ENCODE measurements at places on chromosomes 3 and 15.

GRCh38 chr3:76824658-76825240 is 215.2 kb upstream of the ROBO2 start:
- no peak for DNase-seq

DNA sequence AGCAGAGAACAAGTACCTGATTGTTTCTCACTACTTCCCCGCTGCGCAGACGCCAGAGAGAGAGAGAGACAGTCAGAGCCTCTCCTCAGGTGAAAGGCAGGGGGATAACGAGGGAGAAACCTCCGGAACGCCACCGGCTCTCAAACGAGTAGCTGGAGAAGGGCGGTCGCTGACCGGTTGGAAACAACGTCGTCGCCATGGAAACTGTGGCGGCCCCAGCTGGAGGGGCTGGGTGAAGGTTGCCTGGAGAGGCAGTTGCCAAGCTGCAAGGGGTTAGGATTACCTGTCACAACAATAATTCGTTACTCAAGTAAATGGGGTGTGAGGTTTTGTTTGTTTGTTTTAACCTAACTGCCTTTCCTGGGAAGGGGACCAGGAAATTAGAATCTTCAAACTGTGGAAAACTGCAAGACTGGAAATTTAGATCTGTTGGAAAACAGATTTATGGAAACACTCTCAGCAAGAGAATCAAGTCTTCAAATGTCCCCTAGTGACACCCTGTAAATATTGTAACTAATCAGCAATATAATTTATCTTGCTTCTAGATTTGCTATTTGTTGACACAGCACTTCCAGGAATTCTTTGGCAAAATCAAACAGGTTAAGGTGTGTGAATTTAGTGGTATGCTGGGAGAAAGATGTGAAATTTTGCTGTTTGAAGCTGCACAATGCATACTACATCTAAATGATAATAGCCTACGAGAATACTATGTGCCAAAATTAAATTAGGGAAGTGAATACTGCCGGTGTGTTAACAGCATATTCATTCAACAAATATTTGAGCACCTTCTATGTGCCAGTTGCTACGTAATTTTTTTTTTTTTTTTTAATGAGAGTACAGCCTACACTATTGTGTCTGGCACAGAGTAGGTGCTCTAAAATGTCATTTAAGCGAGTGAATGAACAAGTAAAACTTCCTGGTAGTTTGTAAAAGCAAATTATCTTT is at the start of gene DNAH12:
TSS of gene DNAH12 (minus strand) at position 164 of the 945 bp plus-strand sequence. CDS start 1,474 bp downstream, outside the sequence.
- DNase-seq: no peak

- DNase-seq: no peak
Measured at GRCh38 chr3:172666181-172666872, 44.5 kb downstream of the NCEH1 start.

- no peak for DNase-seq
Measured at GRCh38 chr3:143973259-143974021, 1.8 kb downstream of the DIPK2A start.

- no peak for DNase-seq
Measured at GRCh38 chr3:156037356-156037755, 83.0 kb upstream of the KCNAB1 start.

- DNase-seq: no peak
Measured at GRCh38 chr3:50203113-50203808, 1.8 kb upstream of the SLC38A3 start.

- no peak for DNase-seq
Measured at GRCh38 chr3:111051354-111051753, 20.3 kb upstream of the NECTIN3 start.

DNA sequence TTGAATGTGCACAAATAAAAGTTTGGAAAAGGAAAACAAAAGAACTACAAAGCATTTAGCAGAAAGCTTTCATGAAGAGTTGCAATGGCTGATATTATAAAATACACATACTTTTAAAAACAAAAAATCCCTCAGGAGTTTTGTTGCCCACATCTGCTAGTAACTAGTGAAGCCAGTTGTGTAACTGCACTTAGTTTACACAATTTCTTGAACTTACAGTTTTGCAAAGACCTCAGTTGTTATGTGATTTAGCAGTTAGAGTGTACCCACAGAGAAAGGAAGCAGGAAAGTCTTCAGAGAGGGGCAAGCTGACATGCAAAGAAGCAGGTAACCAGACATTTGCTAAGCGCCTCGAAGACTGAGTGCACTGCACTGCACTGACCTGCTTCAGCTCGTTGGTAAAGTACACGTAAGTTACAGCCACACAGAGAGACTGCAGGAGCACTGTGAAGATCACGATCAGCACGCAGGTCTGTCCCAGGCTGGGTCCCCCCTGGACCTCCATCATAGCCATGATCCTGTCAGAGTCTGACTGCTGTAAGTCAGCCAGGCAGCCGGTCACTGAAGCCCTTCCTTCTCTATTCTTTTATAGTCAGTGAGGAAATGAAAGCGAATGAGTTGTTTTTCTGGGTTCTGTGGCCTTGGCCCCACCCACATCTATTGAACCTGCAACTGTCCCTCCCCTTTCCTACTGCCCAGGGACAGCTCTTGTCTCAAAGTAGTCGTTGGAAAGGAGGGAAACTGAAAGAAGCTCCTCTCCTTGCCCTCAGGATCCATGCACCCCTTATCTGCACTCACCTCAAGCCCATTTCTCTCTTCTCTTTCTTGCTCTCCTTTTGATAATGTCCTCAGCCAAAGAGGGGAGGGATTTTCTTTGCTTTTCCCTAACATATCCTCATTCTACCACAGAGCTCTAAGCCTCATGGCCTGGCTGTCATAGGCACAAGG is at the start of gene TNFSF10:
TSS of gene TNFSF10 (minus strand) at position 560 of the 948 bp plus-strand sequence. CDS start at position 514, 46 bp downstream.
- DNase-seq: peak; percentile 24

- peak; percentile 42 for DNase-seq
Measured at GRCh38 chr15:68559345-68560310, 19.2 kb upstream of the CORO2B start.

DNA sequence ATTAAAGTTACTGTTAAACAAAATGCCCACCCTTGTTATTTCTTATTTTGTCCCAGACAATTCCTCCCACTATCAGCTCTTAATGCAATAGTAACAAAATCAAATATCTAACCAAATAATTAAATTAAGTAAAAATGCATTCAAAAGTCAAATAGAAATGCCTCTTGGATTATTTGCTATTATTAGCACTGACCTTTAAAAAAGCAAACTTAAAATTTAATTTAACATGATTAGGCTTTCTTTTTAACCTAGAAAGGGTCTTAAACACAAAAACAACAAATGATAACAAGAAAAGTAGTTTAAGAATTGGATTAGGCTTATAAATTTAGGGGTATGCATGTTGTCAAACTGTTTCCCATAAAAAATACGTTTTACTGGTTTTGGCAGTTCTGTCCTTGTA is 159.8 kb downstream of the CBLB start:
- DNase-seq: no peak

GRCh38 chr15:33179874-33180273 is 14.6 kb downstream of the FMN1 start:
- DNase-seq: no peak

DNA sequence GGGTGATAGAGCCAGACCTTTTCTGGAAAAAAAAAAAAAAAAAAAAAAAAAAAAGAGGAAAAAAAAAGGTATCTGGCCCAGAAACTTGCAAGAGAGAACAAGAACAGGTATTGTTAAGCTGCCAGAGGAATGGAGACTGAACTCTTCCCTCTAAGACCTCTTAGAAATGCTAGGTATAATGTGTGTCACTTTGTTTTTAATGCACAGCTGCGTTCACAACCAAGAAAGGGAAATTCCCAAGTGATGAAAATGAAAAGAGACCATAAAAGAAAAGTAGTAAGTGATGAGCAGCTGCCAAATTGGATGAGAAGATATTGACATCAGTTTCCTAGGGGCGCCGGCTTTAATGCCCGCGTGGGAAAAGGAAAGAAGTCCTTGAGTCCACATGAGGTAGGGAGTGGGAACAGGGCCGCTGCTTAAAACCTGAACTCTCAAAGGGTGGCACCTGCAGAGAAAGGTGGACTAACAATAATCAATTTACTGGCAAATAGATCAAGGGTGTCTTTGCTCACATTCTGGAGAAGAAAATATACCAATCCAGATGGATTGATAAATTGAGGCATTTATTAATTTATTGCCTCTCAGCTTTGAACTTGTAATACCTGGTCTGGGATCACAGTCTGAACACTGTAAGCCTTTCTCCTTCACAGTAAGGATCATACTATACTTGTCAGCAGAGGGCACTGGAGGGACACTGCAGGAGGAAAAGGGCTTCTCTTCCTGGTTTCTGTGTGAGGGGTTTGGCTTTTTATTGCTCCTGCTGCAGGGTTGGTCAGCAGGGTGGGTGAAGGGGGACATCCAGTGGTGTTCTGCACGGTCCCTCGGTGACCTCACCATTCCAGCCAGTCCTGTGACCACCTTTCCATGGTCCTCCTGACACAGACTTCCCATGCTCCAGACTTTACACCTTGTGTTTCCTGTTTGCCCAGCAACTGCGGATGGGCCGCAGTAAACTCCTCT is 131.6 kb downstream of the AQP9 start:
- DNase-seq: no peak

Data from stimulated activated CD4-positive, alpha-beta T cell treated with anti-CD3 and anti-CD28 coated beads, Interleukin-15, amount 100 ng/mL, for 1 hour (primary cell).